ENCODE measurements at places on chromosomes 7 and 10.
A peak's percentile ranks its signal among the peaks of the same experiment; 100 is the strongest.

DNA sequence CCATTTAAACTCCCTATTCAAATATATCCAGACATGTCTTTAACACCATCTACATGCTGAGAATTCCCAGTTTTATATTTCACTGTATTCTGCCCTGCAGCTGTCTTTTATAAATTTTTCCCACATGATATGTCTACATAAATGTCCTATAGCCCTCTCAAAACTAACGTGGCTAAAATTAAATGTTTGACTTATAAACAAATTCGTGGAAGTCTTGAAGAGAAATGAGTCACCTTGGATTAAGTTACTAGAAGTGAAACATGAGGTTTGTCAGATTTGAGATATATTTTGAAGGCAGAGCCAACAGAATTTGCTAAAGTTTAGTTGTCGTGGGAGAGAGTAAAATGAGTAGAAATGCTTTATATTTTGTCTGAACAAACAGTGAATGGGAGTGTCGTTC is 386.9 kb upstream of the CNTNAP2 start:
- DNase-seq = no peak

DNA sequence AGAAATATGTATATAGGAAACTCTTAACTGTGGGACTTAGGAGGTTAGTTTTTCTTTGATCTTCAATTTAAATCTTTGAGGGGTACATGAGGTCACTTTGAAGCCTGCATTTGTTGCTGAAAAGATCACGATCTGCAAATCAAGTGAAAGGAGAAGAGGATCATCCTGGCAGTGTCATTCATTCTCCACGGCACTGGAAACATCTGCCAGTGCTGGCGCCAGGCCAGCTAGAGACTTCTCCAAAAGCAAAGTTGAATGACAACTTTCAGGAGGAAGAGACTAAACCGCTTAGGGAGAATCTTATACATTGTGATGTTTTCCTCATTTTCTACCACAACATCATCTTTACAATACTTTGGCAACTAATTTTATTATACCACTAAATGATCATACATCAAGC is 42.5 kb downstream of the MRC1 start:
- DNase-seq = no peak

- no peak for DNase-seq
These were observed 645.9 kb downstream of the XPNPEP1 start for GRCh38 chr10:109277456-109277855.

DNA sequence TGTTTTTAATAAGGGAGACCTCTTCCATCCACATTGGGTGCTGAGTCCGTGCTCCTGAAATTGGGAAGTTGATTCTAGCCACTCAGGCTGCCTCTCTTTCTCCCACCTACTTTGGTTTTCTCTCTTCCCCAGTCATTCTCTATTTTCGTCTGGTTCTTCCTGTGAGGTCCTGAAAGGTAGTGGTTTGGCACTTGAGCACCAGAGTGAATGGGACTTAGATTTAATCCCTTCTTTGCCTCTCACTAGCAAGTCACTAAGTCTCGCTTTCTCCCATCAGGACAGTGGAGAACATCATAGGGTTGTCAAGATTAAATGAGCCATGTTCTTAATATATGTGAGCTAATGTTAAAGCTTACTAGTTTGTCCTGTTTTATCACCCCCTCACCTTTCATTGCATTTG is 4.0 kb upstream of the AASS start:
- no peak for DNase-seq

DNA sequence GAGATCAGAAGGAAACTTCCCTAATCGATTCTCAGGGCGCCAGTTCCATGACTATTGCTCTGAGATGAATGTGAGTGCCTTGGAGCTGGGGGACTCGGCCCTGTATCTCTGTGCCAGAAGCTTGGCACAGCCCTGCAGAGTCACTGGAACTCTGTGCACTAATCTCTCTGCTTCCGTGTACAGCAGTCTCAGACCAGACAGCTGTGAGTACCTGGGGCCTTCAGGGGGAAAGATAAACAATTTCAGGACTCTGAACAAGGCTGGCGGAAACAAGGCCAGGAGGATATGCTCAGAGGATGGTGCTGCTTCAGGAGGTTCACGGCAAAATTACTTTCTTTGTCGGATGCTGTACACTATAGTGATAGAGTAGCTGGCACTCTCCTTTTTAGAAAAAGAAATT is 131.7 kb upstream of the PRSS58 start:
- no peak for DNase-seq

- DNase-seq = no peak
These were observed 60.0 kb downstream of the MLLT10 start for GRCh38 chr10:21593986-21594385.

DNA sequence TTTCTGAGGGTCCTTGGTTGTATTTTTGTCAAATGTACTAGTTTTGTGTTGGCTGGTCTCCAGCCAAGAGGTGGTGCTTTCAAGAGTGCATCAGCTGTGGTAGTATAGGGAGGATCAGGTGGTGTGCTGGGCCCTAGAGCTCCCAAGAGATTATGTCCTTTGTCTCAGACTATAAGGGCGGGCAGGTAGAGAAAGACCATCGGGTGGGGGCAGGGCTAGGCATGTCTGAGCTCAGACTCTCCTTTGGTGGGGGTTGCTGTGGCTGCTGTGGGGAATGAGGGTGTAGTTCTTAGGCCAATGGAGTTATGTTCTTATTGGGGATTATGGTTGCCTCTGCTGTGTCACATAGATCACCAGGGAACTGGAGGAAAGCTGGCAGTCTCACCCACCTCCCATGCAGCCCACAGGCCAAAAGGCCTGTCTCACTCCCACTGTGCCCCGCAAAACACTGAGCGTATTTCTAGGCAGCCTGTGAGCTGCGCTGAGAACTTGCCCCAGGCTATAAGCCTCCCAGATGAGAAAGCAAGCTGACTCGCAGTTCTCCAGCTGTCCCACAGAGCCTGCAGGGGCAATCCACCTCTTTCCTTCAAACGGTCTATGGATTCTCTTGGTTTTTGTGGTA is 1066.7 kb downstream of the GRM8 start:
- no peak for DNase-seq

GRCh38 chr7:43199371-43200160 is 87.1 kb downstream of the HECW1 start:
- no peak for DNase-seq

DNA sequence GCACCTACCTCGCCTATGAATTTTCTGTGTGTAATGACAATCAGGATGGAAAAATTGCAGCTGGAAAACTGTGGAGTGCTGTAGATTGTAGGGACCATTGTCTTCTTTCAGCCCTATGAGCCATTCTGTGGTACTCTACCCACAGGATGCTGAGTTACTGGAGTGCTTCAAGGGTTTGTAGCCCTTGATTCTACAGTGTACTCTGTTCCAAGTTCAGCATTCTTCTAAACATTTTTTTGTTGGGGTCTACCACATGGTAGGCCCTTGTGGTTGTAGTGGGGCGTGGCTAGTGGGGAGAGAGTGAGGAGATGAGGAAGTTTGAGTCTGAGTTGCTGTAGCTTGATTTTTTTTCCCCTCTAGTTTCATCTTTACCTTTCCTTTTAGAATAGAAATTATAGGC is 33.5 kb downstream of the REEP3 start:
- DNase-seq = peak; percentile 5

DNA sequence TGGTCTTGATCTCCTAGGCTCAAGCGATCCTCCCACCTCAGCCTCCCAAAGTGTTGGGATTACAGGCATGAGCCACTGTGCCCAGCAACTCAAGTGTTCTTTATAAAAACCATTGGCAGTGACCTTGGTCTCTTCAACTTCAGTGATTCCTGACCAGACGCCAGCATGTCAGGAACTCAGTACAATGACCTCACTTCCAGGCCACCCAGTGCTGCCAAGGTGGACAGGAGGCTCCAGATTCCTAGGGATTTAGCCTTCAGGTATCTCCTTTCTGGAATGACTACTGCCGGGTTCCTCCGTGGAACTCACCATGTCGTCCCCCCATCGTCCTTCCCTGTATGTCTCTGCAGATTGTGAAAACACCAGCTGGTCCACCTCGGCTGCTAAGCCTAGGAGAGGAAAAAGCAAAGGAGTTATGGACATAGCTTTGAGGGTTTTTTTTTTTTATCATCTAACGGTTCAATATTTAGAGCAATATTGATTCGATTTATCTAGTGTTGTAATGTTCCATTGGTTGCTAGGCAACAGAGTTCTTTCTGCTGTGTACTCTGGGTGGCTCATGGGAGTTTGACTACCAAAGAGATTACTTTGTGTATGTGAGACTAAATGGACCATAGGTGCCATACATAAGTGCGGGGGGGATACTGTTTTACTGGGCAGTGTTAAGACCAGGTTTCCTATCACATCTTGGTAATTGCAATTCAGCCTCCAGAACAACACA is 425.8 kb upstream of the AUTS2 start:
- DNase-seq = no peak

GRCh38 chr10:126171555-126171954 is 216.7 kb downstream of the ADAM12 start:
- DNase-seq = no peak

DNA sequence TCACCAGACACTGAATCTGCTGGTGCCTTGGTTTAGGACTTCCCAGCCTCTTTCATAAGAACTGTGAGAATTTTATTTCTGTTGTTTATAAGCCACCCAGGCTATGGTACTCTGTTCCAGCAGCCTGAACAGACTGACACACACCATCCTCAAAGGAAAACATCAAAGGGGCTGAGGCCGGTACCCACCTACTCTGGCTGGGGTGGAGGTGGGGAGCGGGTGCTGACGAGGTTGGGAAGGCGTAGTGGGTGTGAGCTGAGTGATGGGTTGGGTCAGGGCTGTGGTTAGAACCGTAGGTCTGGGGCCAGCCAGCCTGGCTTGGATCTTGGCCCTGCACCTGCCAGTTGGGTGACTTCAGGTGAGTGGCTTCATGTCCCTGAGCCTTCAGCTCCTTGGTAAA is 136.3 kb downstream of the SH3PXD2A start:
- DNase-seq = no peak

GRCh38 chr10:102869258-102870198 is at the start of gene AS3MT:
Gene AS3MT, plus strand, starts transcription at chr10:102869470. Its CDS starts 123 bp downstream, at chr10:102869593.
- DNase-seq = no peak

- DNase-seq = no peak
These were observed 2.2 kb upstream of the CLEC5A start for GRCh38 chr7:141949021-141949420.

- DNase-seq = no peak
These were observed 16.7 kb downstream of the INPP5A start for GRCh38 chr10:132554053-132554990.

GRCh38 chr10:91944880-91945630 is 21.5 kb downstream of the BTAF1 start:
- no peak for DNase-seq

DNA sequence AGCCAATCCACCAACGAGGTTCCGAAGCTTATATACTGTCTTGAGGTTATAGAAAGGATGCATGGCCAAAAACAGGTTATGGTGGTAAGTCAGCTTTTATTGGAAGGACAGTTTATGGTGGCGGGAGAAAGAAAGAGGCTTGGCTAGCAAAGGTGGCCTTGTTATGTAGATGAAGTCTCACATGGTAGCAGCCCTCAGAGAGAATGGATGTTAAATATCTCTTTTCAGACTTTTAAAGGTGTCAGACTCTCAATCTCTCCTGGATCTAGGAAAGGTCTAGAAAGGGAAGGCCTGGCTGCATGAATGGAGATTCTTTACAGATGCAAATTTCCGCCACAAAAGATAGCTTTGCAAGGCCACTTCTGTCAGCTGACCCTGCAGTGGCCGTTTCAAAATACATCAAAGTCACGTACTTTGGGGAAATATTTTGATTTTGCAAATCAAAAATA is 333.8 kb downstream of the GALNT17 start:
- DNase-seq = no peak

- DNase-seq = no peak
These were observed 1121.4 kb downstream of the XPNPEP1 start for GRCh38 chr10:108801775-108802517.

- DNase-seq = no peak
These were observed 333.7 kb upstream of the PODXL start for GRCh38 chr7:131890176-131890575.

GRCh38 chr7:48108959-48109847 is 20.1 kb downstream of the UPP1 start:
- no peak for DNase-seq

DNA sequence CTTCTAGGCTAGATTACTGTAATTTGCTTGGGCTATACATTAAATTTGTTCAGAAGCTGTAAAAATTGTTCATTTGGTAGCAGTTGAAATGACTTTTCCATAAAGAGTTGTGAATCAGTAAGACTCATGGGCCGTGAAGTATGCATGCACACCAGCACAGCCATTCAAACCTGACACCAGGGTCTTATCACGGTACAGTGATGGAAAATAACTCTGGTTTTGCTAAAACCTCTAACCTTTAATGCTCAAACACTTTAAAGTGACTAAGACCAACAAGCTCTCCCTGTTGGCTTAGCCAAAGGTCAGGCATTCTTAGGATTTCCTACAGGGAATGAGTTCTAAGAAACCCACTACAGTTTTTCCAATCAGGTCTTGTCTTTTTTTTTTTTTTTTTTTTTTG is 11.5 kb downstream of the ARL3 start:
- DNase-seq = no peak

DNA sequence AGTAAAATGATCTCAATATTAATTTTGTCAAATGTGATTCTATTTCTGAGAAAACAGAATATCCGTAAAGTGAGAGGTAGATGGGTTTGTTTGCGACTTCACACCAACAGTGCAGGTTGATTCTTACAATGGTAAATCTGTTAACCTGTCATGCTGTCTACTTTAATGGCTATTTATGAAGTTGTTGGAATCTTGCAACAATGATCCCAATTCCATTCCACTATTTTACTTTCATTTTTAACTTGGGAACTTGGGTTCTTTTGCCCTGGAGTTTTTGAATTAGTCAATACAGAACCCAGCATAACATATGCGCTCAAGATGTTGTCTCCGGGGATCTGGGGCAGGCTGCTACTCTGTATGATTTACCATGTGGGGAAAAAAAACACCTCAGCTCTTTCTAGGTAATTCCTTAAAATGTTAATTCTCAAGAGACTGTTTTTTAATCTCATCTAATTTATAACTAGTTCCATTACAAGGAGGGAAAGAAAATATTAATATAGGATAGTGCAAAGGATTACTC is 1.2 kb downstream of the LGI1 start:
- DNase-seq = no peak

- no peak for DNase-seq
These were observed 63.0 kb upstream of the FZD8 start for GRCh38 chr10:35705051-35705450.

Measured in stimulated activated naive CD4-positive, alpha-beta T cell treated with Interleukin-2 at 50 U/mL for 16 hours (primary cell).